ENCODE measurements at places on chromosomes 1 and 21.

DNA sequence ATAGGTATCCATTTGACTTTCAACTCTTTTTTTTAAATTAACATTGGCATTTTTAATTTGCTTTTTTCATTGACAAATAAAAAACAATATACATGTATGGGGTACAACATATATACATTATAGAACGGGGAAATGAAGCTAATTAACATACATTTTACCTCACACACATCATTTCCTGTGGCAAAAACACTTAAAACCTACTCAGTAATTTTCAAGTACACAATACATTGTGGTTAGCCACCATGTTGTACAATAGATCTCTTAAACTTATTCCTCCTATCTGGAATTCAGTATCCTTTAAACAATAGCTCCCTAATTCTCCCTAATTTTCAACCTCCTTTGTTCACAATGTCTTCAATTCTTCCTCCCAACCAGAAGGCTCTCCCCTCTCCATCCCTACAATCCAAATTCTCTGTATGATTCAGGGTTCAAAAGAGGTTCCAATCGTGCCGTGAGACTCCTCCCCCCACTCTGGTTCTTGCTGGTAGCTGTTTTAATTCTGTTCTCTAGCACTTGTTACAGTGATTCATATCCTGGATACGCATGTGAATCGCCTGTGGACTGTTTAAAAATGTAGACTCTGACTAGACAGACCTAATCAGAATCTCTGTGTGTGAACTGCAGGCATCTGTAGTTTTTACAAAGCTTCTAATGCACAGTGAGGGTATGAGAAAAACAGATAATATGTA is 87.6 kb upstream of the DUSP10 start:
- DNase-seq: peak; percentile 54

DNA sequence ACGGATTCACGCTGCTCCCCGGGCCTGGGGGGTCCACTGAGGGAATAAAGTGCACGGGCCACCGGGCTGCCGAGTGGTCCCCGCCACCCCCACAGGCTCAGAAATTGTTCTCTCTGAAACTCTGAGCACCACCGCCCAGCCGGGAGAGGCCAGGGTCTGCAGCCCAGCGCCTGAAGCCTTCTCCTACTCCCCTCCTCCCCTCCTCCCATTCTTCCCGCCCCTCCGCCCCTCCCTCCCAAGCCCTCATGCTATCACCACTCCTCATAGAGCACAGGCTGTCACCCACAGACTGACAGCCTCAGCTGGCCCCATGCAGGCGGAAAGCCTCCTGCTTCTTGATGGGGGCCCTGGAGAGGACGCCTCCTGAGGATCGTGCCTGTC is 707 bp upstream of the GPR153 start:
- DNase-seq: no peak

GRCh38 chr1:78003882-78004718 is 639 bp upstream of the DNAJB4 start:
- DNase-seq: peak; percentile 25

DNA sequence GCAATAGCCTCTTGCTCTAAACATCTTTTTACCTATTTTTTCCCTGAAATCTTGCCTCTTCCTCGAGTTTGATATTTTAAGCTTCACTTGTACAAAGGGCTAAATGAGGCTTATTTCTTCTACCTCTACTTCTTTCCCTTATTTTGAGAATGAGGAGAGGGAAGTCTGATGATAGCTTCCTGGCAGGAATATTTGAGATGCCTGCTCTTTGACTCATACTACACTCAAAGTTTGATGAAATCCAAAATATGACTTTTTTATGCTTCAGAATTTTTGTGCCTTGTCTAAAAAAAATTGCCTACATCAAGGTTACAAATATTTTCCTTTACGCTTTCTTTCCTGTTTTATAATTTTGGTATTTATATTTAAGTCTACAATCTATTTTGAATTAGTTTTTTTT is 624.4 kb upstream of the PLXNA2 start:
- DNase-seq: no peak

GRCh38 chr1:24154215-24154614 is 11.3 kb upstream of the IL22RA1 start:
- no peak for DNase-seq

DNA sequence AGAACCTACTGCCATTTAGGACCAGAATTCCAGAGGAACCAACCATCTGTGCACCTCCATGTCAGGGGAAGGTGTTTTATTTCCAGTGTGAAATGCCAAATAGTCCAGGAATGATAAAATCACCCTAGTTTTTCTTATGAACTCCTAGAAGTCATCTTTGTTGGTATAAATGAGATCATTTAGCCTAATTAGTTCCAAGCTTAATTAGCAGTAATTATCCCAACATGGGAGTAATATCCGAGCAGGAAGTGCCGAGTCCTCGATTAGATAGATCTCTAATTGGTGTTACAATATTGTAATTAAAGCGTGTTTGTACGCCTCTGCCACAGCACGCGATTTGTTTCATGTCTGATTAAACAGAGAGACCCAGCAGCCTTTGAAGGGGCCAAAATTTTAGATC is 33.1 kb downstream of the BCL9 start:
- no peak for DNase-seq

DNA sequence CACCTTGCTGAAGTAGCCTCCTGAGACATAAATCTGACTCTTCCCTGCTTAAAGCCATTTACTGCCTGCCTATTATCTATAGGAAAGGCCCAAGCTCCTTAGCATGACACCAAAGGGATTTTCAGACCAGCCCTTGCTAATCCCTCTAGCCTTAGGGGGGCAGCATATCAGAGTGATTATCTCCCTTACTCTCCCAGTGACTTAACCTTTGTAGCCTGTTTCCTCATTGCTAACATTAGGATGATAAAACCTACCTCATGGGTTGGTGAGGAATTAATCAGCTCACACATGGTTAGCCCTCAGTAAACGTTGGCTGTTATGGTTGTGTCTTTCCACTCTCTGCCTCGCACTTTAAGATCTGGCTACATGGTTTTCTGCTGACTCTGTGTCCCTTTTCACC is 70.1 kb downstream of the ROR1 start:
- no peak for DNase-seq

DNA sequence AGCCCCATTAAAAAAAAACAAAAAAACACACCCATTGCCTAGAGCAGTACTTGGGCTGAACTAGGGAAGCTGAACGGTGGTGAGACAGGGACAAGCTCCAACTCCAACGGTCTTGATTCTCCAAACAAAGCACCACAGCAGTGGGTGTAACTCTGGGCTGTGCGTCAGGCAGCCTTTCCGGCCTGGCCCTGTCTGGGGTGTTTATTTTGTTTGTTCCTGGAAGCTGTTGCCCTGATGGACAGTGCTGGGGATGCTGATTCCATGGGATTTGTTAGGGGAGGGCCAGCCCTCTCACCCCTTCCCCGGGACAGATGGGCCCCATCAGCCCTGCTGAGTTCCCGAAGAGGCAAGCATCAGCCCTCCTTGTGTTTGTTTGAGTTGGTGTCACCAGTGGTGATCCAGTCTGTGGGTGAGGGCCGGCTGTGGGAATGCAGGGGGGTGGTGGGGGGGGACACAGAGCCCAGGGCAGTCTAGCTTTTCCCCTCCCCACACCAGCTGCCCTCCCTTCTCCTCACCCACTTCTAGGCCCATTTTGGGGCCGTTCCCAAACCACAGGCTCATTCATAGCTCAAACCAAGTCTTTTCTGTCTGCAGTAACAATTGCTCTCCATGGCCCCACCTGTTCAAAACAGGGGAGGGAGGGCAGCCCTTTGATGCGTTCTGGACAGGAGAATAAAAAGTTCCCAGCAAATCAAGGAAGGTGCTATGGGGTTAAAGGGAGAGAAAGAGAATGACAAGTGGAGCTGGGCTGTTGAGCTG is 4.5 kb downstream of the WNT2B start:
- no peak for DNase-seq

GRCh38 chr1:155022927-155023236 is 10.7 kb downstream of the DCST2 start:
- DNase-seq: no peak

GRCh38 chr1:163650624-163651023 is 328.9 kb downstream of the NUF2 start:
- DNase-seq: no peak

- DNase-seq: no peak
Measured at GRCh38 chr1:234498448-234499118, 19.6 kb upstream of the TARBP1 start.

DNA sequence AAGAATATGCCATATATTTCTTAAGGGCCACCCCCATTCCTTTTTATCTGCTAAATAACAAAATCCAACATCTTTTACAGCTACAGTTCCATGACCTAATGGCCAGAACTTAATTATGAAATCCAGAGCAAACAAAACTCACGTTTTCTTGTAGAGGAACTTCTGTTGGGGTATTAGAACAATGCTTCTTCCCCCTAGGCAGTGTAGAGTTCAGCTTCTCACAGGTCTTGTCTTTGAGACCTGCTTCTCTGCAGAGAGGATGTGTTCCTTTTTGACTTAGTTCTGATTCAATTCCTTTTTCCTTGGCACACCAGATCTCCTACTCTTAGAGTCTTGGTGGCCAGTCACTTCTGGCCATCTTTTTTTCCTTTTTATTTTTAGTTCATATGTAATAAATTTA is 22.2 kb downstream of the VAV3 start:
- DNase-seq: no peak

DNA sequence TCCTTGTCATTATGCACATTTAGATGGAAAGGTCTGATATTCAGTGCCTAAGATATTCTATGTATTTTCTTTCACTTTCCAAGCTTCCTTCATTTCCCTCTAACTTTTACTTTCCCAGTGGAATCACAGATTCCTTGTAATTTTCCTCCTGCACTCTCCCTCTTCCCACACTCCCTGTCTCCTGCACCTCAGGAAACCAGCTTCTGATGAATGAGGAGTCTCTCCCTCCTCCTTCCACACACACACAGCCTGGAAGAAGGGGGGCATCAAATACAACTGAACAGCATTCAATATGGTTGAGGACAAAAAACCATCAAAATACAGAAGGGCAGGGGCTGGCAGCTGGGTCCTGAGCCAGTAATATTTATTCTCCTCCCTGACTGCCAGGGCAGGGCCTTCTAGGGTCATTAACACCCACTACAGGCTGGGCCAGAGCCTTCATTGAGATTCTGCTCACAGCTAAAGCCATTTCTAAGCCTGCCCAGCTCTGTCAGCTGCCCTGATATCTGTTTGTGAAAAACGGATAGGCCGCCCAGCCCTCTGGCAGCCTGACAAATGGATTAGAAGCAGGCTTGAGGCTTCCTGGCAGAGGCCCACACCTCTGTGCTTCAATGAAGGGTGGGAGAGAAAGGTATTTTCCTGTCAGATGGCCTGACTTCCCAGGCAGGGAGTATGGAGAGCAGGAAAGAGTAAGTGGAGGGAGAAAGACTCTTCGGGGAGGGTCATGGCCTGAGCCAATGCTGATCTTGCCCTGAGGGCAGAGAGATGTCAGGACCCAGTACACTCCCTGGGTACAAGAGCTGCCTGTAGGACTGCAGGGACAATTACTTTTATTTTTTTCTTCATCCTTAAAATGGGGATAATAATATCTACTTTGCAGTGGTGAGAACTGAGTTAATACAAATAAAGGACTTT is 138.9 kb upstream of the SPATA6 start:
- DNase-seq: no peak

DNA sequence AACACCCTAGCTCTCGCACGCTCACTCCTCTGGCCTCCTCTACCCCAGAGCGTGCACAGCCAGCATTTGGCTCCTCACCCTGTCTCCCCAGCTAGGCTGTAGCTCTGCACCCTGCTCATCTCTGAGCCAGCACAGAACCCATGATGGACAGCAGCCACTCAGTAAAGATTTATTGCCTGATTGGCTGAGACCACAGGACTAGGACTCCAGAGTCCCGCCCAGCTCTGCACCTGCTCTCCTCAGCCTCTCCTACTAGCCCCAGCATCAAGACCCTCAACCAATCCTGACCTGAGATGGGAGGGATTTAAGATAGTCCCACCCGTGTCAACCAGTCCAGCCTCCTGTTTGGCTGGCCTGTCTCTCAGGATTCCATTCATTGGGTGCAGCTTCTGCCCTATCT is 9.3 kb downstream of the C1QB start:
- no peak for DNase-seq

DNA sequence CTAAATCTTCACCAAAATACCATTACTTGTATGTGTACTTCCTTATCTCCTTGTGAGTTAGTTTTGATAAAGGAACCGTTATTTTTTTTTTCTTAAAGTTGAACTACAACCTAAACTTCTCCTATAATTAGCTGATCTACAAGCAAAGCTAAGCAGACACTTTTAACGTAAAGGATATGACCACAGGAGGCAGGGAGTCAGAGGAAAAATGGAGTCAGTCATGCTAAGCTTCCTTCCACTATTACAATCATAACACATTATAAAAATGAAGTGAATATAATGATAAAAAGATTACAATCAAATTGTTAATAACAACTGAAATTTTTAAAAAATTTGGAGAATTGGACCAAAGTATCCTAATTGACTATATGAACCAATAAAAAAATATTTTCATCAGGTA is 892.6 kb downstream of the KCNT2 start:
- no peak for DNase-seq

GRCh38 chr1:76687307-76688175 is 179.7 kb upstream of the ST6GALNAC5 start:
- DNase-seq: no peak

GRCh38 chr21:16192902-16193301 is 463.1 kb downstream of the USP25 start:
- no peak for DNase-seq

Measured in activated CD4-positive, alpha-beta T cell treated with anti-CD3 and anti-CD28 coated beads, Interleukin-2, amount 50 U/mL, for 24 hours (primary cell).